GM10248 (cell line): ENCODE measurements at places on chromosomes 12 and 14.

DNA sequence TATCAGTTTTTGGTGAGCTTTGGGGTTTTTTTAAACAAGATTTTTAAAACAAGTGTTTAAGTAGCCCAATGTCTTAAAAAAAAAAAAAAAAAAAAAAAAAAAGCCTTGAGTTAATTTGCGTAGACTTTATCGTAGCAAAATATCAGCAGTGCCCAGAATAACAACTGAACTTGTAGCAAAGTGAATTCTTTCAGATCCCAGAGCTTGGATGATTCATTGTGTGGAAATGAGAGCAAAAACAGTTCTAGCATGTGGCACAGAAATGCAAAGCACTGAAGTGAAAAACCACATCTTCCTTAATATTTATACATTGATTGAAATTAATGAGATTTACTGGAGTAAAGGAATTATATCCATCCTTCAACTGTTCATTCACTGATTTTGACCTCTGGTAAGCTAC lies 258.1 kb downstream of the EGLN3 start:
- DNase-seq, result no peak

DNA sequence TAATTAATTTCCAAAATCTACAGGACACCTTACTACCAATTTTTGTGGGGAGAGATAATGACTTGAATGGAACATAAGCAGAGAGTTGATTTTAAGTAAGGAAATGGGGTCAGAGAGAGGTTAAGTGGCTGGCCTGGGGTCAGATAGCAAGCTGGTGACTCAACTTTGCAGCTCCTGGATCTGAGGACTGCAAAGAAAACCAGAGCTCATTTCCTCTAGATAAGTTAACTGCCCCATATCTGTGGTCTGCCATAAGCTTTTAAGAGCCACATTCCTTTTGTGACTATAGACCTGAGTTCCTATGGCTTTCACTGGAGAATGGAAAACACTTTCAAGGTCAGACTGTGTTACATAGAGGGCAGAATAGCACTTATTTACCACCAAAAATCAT lies 201.2 kb upstream of the PRICKLE1 start:
- DNase-seq, result no peak

DNA sequence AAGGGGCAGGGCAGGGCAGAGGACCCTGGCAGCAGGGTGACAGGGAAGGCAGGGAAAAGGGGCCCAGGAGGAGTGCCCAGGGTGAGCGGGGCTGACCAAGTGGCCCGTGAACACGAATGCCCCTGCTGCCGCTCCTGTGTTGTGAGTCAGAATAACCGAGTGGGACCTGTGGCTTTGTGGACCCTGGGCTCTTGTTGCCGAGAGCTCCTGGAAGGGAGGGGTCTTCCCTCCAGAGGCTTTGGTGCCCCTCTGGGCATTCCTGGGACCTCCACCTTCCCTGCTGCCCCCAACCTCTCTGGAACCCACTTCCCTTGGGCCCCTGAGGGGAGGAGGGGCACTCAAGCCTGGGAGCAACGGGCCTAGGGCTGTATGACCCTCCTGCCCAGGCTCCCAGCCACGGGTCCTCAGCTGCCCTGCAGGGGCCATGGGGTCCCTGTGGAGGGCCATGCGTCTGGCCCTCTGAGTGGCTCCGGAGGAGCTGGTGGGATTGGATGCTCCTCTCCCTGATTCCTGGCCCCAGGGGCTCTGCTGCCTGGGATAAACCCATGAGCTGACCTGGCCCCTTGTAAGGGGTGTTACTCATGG lies 319.4 kb downstream of the TMEM121 start:
- no peak for DNase-seq

DNA sequence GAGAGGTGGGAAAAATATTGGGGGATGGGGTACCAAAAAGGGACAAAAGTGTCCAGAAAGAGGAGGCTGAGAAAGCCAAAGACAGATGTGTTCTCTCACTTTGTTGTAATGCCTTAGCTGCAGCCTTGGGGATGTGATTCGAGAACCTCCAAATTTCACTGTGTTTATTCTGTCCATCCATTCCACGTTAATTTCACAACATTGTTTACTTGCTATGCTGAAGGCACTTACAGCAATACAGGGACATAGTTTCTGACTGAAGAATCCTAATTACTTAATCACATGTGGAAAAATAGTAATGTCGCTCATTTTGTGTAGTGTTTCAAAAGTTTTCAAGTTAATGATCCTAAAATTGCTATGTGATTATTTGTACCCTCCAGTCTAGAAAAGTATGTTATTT lies 146.2 kb upstream of the SLC38A2 start:
- DNase-seq, result no peak

DNA sequence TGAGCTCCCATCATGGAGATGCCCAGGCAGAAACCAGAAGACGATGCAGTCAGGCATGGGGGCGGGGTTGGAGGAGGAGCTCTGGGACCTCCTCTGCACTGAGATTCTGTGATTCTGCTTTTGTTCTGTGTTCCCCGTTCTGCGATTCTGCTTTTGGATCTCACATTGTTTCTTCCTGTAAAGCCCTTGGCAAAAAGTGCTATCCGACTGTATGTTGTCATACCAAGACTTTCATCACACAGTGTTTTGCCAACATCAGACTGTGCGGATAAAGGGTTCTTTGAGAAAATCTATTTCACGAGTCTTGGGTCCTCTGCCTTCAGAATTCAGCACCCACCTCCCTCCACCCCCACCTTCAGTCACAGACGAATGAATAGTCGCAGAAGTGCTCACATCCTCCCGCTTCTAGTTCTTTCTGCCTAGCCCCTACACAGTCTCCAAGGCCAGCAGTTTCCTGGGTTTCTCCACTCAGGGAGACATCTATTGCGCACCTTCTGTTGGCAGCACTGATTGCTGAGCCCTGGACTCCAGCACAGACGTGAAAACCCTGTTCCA lies 24.7 kb upstream of the PWP1 start:
- no peak for DNase-seq

DNA sequence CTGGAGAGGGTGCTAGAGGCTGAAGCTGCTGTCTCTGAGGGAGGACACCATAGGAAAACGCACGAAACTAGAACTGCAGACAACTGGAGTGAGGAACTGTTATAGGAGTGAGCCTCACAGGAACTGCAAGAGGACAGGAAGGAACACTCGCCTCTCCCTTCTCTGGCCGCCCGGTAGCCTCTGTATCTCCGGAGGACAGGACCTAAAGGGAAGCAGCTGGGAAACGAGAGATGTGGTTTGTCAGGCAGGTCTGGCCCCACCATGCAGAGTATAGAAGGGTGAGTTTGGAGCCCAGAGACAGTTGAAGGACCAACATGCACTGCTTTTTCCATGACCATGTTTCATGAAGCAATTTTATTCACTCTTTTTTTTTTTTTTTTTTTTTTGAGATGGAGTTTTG lies 127.3 kb downstream of the EFCAB11 start:
- DNase-seq, result no peak

- no peak for DNase-seq
These were observed 8.4 kb upstream of the CIT start for GRCh38 chr12:119885549-119885948.

GRCh38 chr12:89373763-89374572 lies 21.7 kb upstream of the DUSP6 start:
- no peak for DNase-seq

DNA sequence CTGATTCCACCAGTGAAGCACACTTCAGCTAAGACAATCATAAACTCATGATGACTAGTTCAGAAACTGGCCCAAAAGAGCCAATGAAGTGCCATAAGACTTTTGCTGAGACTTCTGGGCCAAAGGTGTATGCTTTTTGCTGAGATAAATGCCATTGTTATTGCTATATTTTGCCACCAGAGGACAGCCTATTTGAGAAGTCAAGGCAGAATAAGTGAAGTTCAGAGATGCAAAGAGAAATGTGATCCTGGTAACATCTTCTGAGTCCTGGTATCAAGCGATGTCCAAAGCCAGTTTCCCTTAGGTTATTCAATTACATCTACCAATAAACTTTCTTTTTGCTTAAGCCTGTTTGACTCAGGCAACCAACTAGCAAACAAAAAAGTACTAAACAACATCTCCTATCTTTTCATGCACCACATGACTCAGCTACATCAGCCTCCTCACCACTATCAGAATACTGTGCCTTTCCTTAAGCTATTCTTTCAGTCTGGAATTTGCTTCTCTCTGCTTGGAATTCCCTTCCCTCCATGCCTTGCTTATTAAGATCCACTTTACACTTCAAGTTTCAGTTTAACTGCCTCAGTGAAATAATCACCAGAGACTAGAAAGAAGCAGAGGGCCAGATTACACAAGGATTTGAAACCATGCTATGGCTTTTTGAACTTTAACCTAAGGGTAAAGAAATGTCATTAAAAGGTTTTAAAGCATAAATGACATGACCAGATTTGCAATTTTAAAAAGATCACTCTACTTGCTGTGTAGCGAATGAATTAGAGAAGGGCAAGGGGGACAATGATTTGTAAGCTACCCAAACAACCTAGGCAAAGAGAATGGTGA lies 14.0 kb downstream of the CRY1 start:
- no peak for DNase-seq

DNA sequence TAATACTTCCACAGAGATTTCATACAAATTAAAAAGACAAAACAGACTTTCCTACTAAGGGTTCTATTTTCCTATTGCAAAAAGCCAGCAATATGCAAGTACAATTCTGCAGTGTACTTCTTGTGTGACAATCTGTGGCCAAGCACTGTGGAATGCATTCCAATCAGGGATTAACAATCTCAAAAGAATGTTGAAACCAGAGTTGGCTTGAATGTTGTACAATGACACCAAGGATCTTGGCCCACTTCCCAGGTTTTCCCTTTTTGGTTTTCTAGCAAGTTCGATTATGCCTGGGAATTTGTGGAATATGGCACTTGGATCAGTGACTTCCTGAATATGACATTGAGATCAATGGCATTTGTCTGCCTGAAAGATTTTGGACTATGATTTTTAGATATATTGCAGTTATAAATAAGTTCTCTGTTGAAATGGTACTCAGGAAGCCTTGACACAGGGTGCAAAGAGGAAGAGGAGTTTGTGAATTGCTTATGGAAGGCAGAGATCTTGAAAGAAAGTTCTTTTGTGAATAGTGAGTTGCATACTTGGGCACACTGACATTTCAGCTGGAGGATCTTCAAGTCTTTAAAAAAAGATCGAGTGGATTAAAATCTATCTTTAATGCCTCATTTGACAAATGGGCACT lies 81.4 kb upstream of the FERMT2 start:
- DNase-seq, result no peak

DNA sequence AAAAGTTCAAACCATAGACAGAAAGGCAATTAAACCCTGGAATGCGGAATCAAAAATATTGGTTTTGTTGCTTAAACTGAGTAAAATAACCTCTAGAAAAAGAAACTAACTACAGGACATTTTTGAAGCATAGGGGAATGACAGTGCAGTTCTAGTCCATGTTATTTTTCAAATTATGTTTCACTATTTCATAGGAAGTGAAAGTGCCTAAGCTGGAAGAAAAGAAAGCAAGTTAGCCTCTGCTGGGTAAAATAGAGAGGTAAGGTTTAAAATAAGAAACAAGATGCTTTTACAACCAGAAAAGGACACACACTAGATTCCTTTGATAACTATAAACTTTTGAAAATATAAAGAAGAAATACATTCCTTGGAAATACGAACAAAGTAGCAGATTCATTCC lies 1.1 kb downstream of the CLECL1 start:
- DNase-seq, result no peak

DNA sequence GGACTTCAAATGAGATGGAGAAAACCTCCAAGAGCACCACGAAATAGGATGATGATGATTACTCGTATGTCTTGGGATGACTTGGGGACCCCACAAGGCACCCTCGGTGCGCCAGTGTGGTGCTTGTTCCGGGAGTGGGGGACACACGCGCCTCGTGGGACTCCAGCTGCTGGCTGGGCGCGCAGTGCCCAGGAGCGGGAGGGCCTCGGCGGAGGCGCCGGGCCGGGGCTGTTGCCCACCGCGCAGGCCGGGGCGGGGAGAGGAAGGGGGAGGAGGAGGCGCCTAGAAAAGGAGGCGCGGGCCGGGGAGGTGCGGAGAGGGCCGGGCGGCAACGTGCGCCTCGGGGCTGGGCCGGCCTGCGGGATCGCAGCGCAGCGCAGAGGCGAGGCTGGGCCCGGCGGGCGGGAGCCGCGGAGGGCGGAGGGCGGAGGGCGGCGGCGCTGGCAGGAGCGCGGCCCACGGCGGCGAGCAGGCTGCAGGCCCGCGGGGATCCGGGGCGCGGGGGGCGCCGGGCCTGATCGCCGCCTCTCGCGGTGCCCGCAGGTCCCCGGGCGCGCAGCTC lies at the start of gene RFLNA:
Gene RFLNA (plus strand): TSS at position 314 of the 562 bp plus-strand sequence. CDS start 337 bp downstream, outside the sequence.
- DNase-seq, result no peak

- DNase-seq, result no peak
These were observed 151.9 kb downstream of the GXYLT1 start for GRCh38 chr12:41992692-41993215.

GRCh38 chr12:58381546-58381945 lies 440.2 kb downstream of the ATP23 start:
- DNase-seq, result no peak

- DNase-seq, result no peak
These were observed 214.4 kb downstream of the FOXN3 start for GRCh38 chr14:89202413-89203190.

DNA sequence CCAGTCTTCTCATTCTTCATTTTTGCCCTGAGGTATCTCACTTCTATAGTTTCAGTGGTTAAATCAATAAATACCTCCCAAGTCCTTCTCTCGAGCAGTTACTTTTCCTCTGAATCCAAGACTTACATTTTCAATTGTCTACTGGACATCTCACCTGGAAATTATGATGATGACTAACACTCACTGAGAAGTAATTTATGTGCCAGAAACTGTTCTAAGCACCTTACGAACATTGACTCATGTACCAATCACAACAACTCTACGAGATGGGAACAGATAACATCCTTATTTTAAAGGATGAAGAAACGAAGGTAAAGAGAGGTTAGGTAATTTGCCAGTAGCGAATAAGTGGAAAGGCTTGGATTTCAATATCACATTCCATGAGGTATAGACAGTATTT lies 94.1 kb downstream of the EML5 start:
- DNase-seq, result no peak

DNA sequence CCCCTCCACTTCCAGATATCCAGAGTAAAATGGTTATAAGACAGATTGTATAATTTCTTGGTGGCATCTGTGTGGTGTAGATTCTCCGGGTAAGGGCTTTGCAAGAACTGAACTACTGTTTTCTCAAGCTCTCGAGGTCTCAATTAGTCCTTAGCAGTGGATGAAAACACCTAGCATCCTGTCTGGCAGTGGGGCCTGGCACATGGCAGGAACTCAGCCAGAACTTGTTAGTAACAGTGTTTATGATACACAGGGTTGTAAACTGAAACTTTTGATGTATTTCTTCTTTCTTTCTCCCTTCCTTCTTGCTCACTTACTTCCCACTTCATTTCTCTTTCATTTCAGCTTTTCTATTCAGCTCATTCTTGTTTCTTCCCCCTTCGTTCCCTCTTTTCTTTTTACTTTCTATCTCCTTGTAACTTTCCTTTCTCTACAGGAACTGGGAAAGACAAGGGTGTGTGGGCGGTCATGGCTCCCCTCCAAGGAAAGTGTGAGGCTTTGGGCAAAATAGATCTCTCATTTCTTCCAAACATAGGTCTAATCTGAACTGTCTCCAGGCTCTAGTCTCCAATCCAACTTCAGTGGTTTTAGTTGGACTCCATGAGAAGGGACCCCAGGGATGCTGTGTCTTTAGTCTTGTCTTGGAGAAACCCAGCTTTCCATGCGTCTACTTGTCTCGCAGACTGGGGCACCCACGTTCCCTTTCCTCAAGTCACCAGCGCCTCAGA lies 159.7 kb downstream of the PAH start:
- DNase-seq, result no peak
